ENCODE measurements at places on chromosomes 1 and 21. TPM values are rescaled to one million over a fixed set of nuclear protein-coding genes. Genes with fewer than 3 reads are reported as not detected.

DNA sequence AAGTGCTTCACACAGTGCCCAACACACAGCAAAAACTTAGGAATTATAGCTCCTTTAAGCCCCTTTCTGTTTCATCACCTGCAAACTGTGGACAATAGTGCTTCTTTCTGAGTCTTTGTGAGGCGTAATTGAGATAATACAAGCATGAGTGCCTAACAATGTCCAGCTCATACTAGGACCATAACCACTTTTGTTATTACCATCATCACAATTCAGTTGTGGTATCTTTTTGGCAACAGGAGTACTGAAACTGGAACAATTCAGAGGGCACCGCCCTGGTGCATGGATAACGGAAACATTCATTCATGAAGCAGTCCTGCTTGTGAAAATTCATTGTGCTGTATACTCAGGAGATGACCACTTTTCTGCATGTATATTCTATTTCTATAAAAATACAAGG is 18.2 kb downstream of the DNAJC11 start:
- peaks cover 6% of the 10 kb centered on the region for H3K36me3 ChIP-seq
- H3K27ac ChIP-seq = no peak overlapping the region
- H3K4me3 ChIP-seq = no peak overlapping the region
- no peaks in the 10 kb centered on the region for H3K27me3 ChIP-seq
- peaks cover 8% of the 10 kb centered on the region for H3K4me1 ChIP-seq
- DNase-seq = no peak

DNA sequence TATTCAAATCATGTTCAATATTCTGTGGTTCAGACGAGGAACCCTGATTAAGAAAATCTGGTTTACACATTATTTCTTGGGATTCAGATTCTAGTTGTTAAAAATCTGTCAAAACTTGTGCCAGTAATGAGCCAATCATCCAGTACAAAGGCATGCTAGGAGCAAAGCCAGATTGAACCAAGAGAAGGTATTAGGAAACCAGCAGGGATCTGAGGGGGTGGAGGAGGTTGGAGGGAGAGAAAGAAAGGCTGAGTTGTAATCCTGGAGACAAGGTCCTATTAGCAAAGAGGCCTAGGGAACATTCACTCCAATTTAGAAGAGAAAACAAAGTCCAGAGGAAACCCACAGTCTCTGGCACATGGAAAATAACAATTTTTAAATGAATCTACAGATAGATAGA is 352.9 kb downstream of the LTN1 start:
- no peaks in the 10 kb centered on the region for H3K4me1 ChIP-seq
- no peak for DNase-seq

DNA sequence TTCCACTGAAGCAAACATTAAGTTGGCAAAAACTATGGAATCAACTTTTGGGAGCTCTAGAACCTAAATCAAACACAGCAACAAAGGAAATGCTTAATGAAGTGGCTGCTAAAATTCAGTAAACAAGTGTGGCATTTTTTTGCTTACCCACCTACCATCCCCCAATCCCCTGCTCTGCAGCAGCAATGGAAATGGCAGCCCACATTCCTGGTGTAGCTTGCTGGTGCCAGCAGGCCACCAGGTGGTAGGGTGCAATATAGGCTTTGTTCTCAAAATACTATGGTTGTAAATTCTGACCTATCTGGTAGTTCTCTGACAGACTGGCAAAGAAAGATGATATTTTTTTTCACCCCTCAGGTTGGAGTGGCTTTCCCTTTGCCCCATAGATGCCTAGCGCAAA is 42.8 kb downstream of the SHCBP1L start:
- H3K4me1 ChIP-seq = no peaks in the 10 kb centered on the region
- H3K27me3 ChIP-seq = no peaks in the 10 kb centered on the region
- DNase-seq = no peak
- H3K4me3 ChIP-seq = no peak overlapping the region
- H3K36me3 ChIP-seq = no peaks in the 10 kb centered on the region
- no peak overlapping the region for H3K27ac ChIP-seq

DNA sequence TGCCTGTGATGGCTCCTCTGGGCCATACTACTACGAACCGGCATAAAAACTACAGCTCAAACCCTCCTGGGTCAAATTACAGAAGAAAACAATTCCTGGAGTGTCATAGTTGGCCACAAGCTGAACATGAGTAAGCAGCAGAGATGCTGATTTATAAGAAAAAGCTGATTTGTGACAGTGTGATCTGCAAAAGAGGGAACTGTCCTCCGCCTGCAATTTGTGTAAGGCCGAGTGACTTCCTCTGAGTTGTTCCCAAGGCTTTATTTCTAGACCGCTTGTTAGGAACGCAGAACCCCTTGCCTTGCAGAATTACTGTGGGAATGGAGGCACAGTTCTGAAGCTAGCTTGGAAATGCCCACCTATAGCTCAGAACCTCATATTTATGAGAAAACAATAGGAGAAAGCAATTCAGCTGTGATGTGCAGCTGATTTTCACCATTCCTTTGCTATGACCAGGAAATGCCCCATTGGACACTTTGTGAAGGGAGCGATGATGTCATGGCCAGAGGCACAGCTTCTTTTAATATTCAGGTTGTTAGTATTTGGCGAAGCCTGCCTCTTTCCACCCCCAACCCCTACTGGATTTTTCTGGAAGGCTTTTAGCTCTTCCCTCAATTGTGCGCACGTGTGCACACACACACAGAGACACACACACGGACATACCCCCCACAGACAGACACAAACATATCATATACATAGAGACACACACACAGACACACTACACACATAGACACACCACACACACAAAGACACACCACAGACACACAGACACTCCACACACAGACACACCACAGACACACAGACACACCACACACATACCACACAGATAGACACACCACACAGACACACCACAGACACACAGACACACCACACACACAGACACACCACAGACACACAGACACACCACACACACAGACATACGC is 47.6 kb downstream of the IER5 start:
- no peak for DNase-seq
- no peak overlapping the region for H3K27ac ChIP-seq
- H3K4me3 ChIP-seq = no peak overlapping the region
- no peaks in the 10 kb centered on the region for H3K27me3 ChIP-seq

MAPKAPK2 gene
- total RNA-seq = 113 TPM

CYP4X1 gene
- total RNA-seq = 4.8 TPM

ADORA3 gene
- total RNA-seq = 10.8 TPM
